ENCODE measurements at places on chromosomes 5 and 9. TPM values are rescaled to one million over a fixed set of nuclear protein-coding genes. Genes with fewer than 3 reads are reported as not detected.
A peak's percentile ranks its signal among the peaks of the same experiment; 100 is the strongest.

GRCh38 chr9:136653323-136654079 is 9.2 kb upstream of the EGFL7 start:
- no peak overlapping the region for H3K4me3 ChIP-seq
- H3K27ac ChIP-seq, result peak overlapping the region; percentile 80
- H3K27me3 ChIP-seq, result peaks cover 25% of the 10 kb centered on the region

- no peak overlapping the region for H3K27ac ChIP-seq
- no peak overlapping the region for H3K4me3 ChIP-seq
- H3K4me1 ChIP-seq, result peaks cover 10% of the 10 kb centered on the region
Observed at GRCh38 chr9:82337351-82337750, 348.8 kb downstream of the SPATA31D1 start.

The PCDHGB6 gene
- total RNA-seq, result 1.4 TPM

DNA sequence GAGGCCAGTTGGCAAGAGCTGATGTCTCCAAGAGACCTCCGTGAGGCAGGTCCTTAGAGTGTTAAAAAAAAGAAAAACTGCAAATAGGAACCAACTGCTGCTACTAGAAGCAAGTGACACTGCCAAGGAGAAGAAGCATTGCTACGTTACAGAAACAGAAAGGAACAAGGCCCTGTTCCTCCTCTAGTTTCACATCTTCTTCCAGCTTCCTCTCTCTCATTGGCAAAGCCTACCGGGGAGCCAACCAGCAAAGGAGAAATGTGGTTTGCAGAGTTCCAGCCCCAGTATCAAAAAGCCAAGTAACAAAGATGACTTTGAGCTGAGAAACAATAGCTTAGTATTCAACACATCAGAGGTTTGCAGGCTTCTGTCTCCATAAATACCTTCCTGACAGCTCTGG is 145.9 kb downstream of the PRELID2 start:
- no peaks in the 10 kb centered on the region for H3K36me3 ChIP-seq
- H3K27ac ChIP-seq, result no peak overlapping the region
- no peak for DNase-seq

- no peak overlapping the region for H3K4me3 ChIP-seq
- H3K27me3 ChIP-seq, result no peaks in the 10 kb centered on the region
- H3K4me1 ChIP-seq, result no peaks in the 10 kb centered on the region
- H3K27ac ChIP-seq, result no peak overlapping the region
Observed at GRCh38 chr5:146164382-146164781, 18.1 kb downstream of the LARS1 start.

DNA sequence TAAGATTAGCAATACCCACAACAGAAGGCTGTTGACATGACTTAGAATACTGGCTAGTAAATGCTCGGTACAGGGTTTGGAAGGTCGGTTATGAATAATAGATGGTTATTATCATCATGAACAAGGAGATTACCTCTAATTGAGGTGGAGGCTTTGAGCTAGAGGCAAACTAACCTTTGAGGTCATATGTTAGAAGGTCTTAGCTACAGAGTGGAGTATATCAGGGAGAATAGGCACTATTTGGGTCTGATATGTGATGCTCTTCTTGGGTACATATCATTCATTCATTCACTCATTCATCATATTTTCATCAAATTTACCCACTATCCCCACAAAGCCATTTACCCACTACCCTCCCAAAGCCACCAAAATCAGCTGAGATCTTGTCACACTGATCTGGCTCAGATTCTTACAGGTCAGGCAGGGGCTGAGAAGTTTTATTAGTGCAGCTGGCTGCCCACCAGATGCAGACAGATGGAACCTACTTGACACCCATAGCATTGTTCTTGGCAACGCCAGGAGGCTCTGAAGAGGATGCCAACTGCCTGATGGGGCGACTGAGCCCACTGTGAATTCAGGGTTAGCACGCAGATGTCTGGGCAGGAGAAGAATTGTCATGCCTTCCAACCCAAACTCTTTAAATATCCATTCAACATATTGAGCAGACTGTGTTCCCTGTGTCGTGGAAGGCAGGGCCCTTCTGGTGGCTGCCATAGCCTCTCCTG is 90.2 kb upstream of the SH3PXD2B start:
- no peak for DNase-seq
- no peaks in the 10 kb centered on the region for H3K27me3 ChIP-seq
- no peak overlapping the region for H3K4me3 ChIP-seq
- no peaks in the 10 kb centered on the region for H3K4me1 ChIP-seq

GRCh38 chr5:153491856-153492255 is 1.4 kb downstream of the GRIA1 start:
- H3K4me1 ChIP-seq, result no peaks in the 10 kb centered on the region
- no peaks in the 10 kb centered on the region for H3K36me3 ChIP-seq
- DNase-seq, result no peak
- no peak overlapping the region for H3K4me3 ChIP-seq
- no peak overlapping the region for H3K27ac ChIP-seq

The HAVCR1 gene
- total RNA-seq, result not detected

The CTSV gene
- total RNA-seq, result not detected

DNA sequence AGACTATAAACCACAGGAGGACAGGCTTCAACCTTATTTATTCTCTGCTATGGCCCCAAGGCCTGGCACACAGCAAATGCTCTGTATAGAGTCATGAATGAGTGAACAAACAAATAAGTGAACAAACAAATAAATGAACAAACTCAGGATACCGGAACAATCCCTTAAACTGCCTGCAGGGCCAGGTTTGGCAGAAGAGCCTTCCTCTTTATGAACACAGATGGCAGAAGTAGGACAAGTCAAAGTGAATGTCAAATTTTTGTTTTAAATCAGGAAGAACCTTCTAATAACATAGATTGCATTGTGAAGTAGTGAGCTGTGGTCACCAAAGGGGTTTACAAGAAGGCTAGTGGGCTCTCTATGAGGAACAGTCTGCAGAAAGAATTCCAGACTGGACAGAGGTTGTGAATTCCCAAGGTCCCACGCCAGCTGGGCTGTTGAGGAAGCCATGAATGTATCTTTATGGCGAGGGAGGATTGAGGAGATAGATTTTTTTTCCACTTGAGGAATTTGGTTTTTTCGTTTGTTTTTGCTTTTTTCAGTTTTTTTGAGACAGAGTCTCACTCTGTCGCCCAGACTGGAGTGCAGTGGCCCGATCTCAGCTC is 30.3 kb upstream of the STING1 start:
- DNase-seq, result no peak
- no peaks in the 10 kb centered on the region for H3K27me3 ChIP-seq
- H3K36me3 ChIP-seq, result no peaks in the 10 kb centered on the region
- no peaks in the 10 kb centered on the region for H3K4me1 ChIP-seq
- no peak overlapping the region for H3K27ac ChIP-seq
- no peak overlapping the region for H3K4me3 ChIP-seq

The NUTM2G gene
- not detected for total RNA-seq

DNA sequence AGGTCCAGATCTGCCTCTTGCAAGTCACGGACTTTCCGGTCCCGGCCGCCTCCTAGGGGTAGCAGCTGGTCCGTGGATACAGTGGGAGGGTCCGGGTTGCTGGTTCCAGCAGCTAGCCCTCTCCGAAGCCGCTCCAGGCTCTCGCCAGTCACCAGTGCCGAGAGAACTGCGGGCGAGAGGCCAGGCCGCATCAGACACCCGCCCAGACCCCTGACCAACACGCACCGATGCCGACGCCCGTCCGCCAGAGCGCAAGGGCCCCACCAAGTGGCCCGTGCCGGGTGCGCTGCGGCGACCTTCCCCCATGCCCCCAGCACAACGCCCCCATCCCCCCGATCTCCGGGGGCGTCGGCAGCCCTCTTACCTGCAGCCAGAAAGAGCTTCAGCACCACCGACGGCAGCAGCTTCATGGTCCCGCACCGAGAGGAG is 470 bp downstream of the HBEGF start:
- H3K4me1 ChIP-seq, result peaks cover 60% of the 10 kb centered on the region
- peak overlapping the region; percentile 93 for H3K27ac ChIP-seq
- H3K27me3 ChIP-seq, result no peaks in the 10 kb centered on the region
- H3K4me3 ChIP-seq, result peak overlapping the region; percentile 77

DNA sequence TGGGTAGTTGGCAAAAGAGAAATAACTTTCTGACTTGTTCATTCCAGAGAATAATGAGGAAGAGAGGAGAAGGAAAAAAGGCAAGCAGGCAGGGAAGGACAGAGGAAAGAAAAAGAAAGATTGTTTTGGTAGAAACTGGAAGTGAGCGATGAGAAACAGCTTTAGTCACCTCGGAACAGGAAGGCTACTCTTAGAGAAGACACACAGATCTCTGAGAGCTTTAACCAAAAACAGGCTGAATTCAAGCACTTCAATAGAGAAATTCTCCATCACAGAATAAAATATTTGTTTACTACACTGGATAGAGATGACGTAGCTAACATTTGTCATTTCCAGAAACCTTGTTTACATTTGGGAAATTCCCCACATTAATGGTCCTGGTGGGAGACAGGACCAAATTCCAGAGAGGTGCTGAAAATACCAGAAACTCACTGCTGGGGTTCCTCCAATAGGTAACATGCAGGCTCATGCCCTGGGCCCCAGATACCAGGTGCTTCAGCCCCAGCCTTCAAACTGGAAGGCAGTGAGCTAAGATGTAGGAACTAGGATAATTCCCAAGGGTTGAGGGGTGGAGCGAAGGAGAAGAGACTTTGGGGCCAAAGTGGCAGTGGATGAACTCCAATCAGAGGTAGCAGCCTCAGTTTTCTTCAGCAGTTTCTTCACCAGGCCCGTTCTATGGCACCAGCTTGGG is 227.7 kb upstream of the GRAMD2B start:
- no peaks in the 10 kb centered on the region for H3K4me1 ChIP-seq
- H3K4me3 ChIP-seq, result no peak overlapping the region
- DNase-seq, result no peak
- H3K36me3 ChIP-seq, result no peaks in the 10 kb centered on the region

GRCh38 chr9:111873901-111874300 is 22.7 kb upstream of the UGCG start:
- DNase-seq, result no peak
- H3K27ac ChIP-seq, result no peak overlapping the region
- no peaks in the 10 kb centered on the region for H3K4me1 ChIP-seq
- H3K4me3 ChIP-seq, result no peak overlapping the region
- H3K27me3 ChIP-seq, result no peaks in the 10 kb centered on the region

- H3K27me3 ChIP-seq, result no peaks in the 10 kb centered on the region
- no peaks in the 10 kb centered on the region for H3K36me3 ChIP-seq
Observed at GRCh38 chr9:113536483-113537228, 73.1 kb downstream of the RGS3 start.

The VLDLR gene
- total RNA-seq, result 13.6 TPM

The SPATA31D3 gene
- total RNA-seq, result not detected

The MLLT3 gene
- total RNA-seq, result 4.3 TPM

GRCh38 chr5:111068213-111068612 is 3.3 kb upstream of the TSLP start:
- H3K4me3 ChIP-seq, result no peak overlapping the region
- H3K27ac ChIP-seq, result no peak overlapping the region

DNA sequence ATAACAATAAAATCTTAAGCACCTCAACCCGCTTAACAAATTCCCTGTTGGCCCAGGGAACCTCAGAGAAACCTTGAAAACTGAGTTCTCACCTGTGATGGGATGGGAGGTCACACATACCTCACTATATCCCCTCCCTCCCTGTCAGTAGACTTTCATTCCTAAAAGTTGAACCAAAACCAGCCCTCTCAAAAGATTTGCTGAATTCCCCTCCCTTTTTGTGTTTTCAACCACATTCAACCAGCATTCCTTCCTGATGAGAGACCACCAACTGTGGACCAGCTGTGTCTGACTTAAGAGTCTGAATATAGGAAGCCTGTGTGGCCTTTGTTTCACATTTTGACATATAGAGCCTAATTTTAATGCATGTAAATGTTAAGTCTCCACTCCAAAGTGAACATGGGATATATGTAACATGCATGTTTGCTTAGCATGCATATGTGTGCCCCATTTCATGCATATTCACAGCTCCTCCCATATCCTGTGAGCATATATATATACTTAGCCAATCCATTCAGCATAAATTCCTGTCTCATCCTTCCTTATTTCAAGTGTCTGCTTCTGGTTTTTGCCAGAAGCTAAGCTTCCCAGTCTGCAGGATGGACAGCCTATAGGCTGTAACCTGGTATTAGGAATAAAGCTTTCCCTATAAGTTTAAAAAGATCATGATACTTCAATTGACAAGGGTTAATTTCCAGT is 604.6 kb downstream of the PTPRD start:
- no peak overlapping the region for H3K4me3 ChIP-seq
- no peaks in the 10 kb centered on the region for H3K27me3 ChIP-seq
- no peaks in the 10 kb centered on the region for H3K36me3 ChIP-seq
- no peak for DNase-seq
- no peak overlapping the region for H3K27ac ChIP-seq

- H3K4me1 ChIP-seq, result peaks cover 5% of the 10 kb centered on the region
- no peaks in the 10 kb centered on the region for H3K36me3 ChIP-seq
- H3K27ac ChIP-seq, result peak overlapping the region; percentile 43
- no peak overlapping the region for H3K4me3 ChIP-seq
- peak; percentile 25 for DNase-seq
- H3K27me3 ChIP-seq, result peaks cover 12% of the 10 kb centered on the region
Observed at GRCh38 chr5:157463621-157464518, 3.9 kb downstream of the NIPAL4 start.

- no peaks in the 10 kb centered on the region for H3K36me3 ChIP-seq
- no peaks in the 10 kb centered on the region for H3K27me3 ChIP-seq
- no peak for DNase-seq
- peaks cover 15% of the 10 kb centered on the region for H3K4me1 ChIP-seq
- H3K4me3 ChIP-seq, result peak overlapping the region; percentile 82
- H3K27ac ChIP-seq, result peak overlapping the region; percentile 98
Observed at GRCh38 chr5:43041110-43041668, 1.1 kb upstream of the ANXA2R start.

The DNAH5 gene
- total RNA-seq, result not detected

The TAF11L10 gene
- not detected for total RNA-seq

GRCh38 chr5:180153099-180153498 is 55.9 kb downstream of the RASGEF1C start:
- no peak overlapping the region for H3K27ac ChIP-seq
- H3K4me1 ChIP-seq, result no peaks in the 10 kb centered on the region
- H3K36me3 ChIP-seq, result no peaks in the 10 kb centered on the region
- DNase-seq, result no peak
- H3K4me3 ChIP-seq, result no peak overlapping the region

DNA sequence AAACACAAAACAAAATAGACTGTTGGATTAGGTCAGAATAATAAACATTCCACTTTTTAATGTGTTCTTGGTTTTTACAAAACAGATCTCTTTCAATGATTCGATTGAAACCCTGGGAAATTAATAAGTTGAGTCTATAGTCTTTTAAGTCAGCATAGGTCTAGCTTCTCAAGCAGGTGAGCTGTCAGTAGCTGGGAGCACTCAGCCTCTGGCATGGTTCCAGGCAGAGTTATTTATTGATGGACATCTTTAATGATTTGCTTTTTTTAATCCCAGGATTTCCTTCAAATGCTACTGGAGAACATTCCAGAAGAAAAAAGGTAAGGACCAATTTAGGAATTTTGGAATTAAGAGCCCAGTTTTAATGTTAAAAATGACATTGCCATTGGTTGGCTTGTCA is 241.0 kb downstream of the AOPEP start:
- no peaks in the 10 kb centered on the region for H3K27me3 ChIP-seq
- H3K36me3 ChIP-seq, result no peaks in the 10 kb centered on the region
- no peak for DNase-seq
- H3K27ac ChIP-seq, result no peak overlapping the region
- H3K4me1 ChIP-seq, result no peaks in the 10 kb centered on the region

All from gastrocnemius medialis (tissue), 4 donors.